Neural crest cell (in vitro differentiated cells): ENCODE measurements at places on chromosomes 5 and 9. TPM values are rescaled to one million over a fixed set of nuclear protein-coding genes. Genes with fewer than 3 reads are reported as not detected.

- no peak for DNase-seq
Measured at GRCh38 chr5:410911-411517, 32.0 kb upstream of the EXOC3 start.

- DNase-seq = peak; percentile 31
Measured at GRCh38 chr9:121700165-121700831, 48.9 kb downstream of the DAB2IP start.

DNA sequence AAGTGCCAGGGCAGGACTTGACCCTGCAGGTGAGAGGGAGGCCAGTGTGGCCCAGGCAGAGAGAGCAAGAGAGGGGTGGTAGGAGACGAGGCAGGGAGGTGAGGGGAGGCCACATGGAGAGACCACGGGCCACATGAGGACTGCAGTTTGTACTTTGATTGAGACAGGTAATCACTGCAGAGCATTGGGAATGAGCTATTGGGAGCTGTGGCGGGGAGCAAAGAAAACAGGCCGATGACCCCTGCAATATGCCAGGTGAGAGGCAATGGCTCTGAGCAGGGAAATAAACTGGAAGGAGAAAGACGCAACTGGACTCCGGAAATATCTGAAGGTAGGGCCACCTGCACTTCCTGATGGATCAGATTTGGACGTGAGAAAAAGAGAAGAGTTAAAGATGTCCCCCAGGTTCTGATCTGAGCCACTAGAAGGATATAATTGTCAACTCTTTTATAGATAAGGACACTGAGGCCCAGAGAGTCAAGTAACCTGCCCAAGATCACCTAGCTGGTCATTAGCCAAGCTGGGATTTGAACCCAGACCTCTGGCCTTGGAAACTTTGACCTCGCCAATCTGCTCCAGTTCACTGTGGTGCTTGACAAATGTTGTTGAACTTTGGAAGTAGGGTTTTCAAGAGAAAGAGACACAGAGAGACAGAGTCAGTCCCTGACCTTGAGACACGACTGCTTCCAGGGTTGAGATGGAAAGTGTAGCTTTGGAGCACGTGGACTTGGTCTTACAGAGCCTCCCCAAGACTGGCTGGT is 42.3 kb downstream of the DUSP1 start:
- no peak for DNase-seq

- DNase-seq = no peak
Measured at GRCh38 chr9:91416096-91416712, 7.4 kb downstream of the NFIL3 start.

- DNase-seq = no peak
Measured at GRCh38 chr5:93401634-93402213, 179.3 kb downstream of the NR2F1-AS1 start.

GRCh38 chr5:112738191-112738560 is 491 bp downstream of the APC start:
- no peak for DNase-seq

DNA sequence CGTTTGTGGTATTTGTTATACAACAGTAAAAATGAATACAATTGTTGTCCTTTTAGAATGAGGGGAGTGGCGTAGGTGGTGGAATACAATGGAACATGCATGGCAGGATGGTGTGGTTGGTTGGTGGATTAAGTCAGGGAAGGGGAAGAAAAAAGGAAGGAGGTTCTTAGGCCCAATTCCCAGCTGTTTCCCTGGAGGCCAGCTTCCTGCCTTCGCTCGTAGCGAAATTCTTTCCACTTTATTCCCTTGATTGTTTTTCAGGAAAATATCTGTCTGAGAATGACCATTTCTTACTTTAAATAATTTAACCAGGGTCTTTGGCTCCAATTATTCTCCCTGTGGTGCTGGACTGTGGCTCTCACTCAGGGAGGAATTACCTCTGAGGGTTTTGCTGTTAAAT is 24.1 kb upstream of the DMAC1 start:
- no peak for DNase-seq

DNA sequence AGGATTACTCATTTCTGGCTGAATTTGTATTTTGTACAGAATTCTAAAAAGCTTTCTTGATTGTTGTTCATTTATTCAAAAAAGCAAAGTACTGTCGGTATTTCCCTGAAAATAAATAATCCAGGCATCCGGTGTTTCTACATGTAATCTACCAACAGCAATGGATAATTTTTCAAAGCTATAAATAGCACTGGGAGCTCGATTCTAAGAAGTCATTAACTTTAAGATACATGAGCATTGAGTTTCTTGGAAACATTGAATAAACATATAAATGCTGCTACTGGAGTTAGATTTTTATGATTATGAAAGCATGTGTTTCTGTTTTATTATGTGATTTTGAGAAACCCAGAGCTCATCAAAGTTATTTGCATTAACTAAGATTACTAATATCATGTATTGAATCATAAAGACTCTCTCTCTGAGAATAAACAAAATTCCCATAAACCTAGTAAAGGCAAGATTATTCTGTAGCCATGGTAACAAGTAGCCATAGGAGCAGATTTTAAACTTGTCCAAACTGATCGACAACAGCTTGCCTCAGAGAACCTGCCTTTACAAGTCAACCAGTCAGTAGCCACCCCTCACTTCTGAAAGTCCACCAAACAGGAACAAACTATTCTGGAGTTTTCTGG is 197.0 kb downstream of the DRD1 start:
- DNase-seq = no peak

GRCh38 chr5:67156976-67157583 is 39.5 kb downstream of the CD180 start:
- DNase-seq = no peak

GRCh38 chr5:142086679-142087078 is 21.9 kb upstream of the NDFIP1 start:
- DNase-seq = no peak

GRCh38 chr9:27414220-27414761 is 109.8 kb upstream of the IFNK start:
- DNase-seq = no peak

DNA sequence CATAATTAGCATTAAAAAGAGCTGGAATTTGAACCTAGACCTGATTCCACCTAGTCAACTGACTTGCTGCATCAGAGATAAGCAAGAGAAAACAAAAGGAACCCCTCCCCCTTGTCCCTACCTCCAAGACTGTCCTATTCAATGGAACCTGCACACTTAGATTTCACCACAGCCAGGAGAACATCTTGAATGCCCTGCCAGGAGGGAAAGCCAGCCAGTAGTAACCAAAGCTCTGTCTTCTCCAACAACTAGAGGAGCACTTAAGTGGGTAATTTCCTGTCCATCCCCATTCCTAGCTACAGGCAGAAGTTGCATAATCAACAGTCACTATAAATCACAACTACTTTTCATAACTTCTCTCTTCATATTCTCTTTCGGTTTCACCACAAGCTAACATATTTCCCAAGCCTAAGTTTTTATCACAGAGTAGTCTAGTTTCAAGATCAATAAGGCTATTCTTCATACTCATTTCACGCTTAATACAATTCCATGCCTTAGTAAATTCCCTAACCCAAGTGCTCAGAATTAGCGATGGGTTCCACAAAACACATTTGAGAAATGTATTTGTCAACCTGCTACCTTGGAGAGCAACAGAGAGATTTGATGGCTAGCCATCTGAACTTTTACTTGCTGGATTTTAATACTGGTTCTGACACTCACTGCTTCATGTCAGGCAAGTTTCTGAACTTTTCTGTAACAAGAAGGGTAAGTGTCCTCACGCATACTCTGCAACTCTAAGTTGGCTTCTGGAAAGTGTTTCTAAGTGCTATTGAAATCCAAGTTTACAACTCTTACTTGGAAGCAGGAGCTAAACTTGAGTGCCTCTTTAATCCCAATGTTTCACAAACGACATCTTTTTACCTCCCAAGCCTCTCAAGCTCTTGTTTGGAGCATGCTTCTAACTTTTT is 2.0 kb downstream of the DENND1A start:
- no peak for DNase-seq

DNA sequence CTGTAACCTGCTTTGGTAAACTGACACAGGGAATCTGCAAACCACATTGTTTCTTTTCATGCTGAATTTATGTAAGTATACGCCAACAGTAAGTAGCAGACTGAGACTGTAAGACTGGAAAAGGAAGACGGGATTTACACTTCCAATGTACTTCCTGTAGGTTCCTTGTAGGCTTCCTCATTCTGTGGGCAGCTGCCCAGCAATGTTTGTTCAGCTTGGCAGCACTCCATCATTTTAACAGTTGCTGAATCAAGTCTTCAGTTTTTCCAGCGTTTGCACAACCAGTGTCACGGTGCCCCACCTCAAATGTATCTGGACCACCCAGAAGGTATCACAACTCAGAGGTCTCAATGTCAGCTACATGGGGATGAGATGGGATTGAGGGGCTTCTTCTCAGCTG is 232.6 kb downstream of the PRDM9 start:
- no peak for DNase-seq

- no peak for DNase-seq
Measured at GRCh38 chr5:160029004-160029403, 20.1 kb downstream of the TTC1 start.

GRCh38 chr5:178490935-178491652 is 99.1 kb downstream of the COL23A1 start:
- DNase-seq = no peak

PCDHB2 gene
- 52.6 and 57.8 TPM in 2 replicates for total RNA-seq

CNTRL gene
- 27.6 and 31.4 TPM in 2 replicates for total RNA-seq

ANKRD34B gene
- total RNA-seq = 0.05 TPM in 1 of 2 replicates, not detected in the other

RMI1 gene
- total RNA-seq = 37.3 and 37.6 TPM in 2 replicates

CHSY3 gene
- 0.91 and 0.98 TPM in 2 replicates for total RNA-seq

SPATA31D4 gene
- total RNA-seq = not detected in 2 replicates

FBN2 gene
- 58.3 and 59.7 TPM in 2 replicates for total RNA-seq

TRAF2 gene
- 30.1 and 34.4 TPM in 2 replicates for total RNA-seq
